ENCODE measurements at places on chromosomes 16 and 17.

- no peak for DNase-seq
Observed at GRCh38 chr17:75695830-75696271, 25.4 kb upstream of the ITGB4 start.

DNA sequence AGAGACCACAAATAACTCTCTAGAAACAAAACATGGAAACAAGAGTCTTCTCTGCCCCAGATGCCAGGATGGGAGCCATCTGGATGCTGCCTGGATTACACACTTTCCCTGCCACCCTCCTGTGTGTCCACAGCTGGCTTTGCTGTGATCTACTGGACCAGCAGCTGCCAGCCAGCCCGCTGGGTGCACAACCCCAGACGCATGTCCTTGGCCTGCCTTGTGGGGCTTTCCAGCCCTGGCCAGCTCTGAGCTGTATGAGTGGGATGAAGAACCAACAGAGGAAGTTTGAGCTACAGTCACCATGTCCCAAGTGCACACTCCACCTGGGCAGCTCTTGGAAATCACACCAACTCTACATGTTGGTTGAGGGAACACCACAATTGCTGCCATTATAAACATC lies 57.0 kb upstream of the TNRC6C start:
- DNase-seq = no peak

GRCh38 chr17:79048826-79049755 lies 25.1 kb downstream of the C1QTNF1 start:
- DNase-seq = no peak

- no peak for DNase-seq
Observed at GRCh38 chr17:59730268-59730834, 22.9 kb downstream of the VMP1 start.

DNA sequence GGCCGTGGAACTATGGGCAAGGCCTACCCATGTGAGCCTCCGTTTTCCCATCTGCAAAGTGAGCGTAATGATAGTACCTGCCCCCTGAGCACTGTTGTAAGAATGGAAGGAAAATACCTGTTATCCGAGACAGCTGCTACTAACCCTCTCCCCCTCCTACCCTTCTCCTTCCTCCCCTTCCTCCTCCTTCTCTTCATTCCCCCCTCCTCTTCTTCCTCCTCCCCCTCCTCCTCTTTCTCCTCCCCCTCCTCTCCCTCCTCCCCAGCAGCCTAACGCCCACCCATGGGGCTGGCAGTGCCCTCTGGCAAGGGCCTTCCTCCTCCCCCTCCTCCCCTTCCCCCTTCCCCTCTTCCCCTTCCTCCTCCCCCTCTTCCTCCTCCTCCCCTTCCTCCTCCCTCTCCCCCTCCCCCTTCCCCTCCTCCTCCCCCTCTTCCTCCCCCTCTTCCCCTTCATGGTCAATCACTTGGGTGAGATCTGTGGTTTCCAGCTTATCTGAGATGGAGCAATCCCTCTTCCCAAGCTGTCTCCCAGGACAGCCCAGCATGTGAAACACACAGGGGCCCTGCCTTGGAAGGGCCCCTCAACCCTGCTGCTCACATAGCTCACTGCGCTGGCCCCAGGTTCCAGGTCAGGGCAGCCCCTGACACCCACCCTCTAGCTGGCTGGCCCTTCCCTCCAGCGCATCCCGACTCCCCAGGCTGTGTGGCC lies 6.4 kb downstream of the ZFPM1 start:
- DNase-seq = no peak

GRCh38 chr16:49659356-49659755 lies 196.6 kb downstream of the ZNF423 start:
- DNase-seq = no peak

DNA sequence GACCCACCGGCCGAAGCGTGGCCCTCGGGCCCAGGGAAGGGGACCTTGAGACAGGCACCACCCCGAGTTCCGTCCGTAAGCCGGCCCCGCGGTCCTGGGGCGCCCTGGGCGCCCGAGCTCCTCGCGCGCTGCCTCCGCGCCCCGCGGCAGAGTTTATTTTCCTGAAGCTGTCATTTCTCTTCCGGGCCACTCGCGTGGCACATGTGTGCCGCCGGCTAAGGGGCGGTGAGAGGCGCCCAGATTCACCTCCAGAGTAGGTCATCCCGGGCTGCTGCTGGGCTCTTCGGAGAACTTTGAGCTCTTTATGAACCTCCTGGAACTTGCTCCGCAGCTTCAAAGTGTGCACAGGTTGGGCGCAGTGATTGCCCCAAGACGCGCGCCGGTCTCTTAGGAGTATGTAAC lies 489 bp downstream of the ZC3H18 start:
- DNase-seq = no peak

DNA sequence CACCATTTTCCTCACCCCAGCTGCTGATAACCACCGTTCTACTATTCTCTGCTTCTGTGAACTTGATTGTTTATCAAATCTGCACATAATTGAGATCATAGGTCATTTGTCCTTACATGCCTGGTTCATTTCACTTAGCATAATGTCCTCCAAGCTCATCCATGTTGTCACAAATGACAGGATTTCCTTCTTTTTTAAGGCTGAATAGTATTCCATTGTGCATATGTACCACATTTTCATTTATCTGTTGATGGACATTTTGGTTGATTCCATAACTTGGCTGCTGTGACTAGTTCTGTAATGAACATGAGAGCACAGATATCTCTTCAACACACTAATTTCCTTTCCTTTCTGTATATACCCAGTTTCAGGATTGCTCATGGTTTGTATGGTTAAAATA lies 225.3 kb upstream of the TBX2 start:
- DNase-seq = no peak

DNA sequence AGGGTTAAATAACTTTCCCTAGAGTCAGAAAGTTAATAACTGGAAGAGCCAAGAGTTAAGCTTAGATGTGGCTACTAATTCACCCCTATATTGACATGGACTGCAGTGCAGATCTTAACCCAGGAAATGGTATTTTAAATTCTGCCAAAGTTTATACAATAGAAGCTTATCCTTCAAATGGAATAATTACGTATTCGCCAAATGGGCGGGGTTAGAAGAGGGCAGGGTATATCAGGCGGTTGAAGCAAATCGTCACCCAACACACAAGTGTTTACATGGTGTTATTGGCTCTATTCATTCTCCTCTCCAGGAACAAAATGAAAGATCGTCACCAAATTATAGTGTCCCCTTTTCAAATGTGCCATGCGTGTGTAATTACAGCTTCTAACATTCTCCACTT lies 182.7 kb downstream of the PRKCB start:
- no peak for DNase-seq

GRCh38 chr17:41547921-41548843 lies 20.1 kb upstream of the KRT19 start:
- peak; percentile 45 for DNase-seq

GRCh38 chr17:50866950-50867362 lies 802 bp upstream of the TOB1 start:
- DNase-seq = peak; percentile 71

GRCh38 chr16:68459457-68459856 lies 11.1 kb upstream of the SMPD3 start:
- DNase-seq = no peak

DNA sequence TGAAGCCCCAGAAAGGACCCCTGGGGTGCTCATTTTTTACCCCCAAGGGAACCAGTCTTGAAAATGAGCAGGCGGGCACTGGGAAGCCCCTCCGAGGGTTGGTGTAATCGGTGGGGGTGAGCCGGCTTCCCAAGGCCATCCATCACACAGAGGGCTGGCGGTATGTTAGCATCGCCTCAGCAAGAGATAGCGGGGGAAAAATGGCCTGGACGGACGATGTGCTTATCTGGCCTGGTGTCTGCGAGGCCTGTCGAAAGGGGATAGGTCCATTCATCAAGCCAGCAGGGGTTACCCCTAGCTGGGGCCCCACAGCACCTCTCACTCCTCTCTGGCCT lies 188.9 kb downstream of the IRF8 start:
- DNase-seq = no peak

GRCh38 chr17:1649844-1650501 lies at the start of gene RILP:
TSS of gene RILP (minus strand) at chr17:1649866. CDS start at chr17:1649804, 62 bp downstream.
- peak; percentile 27 for DNase-seq
